ENCODE measurements at places on chromosomes 16 and 17. TPM values are rescaled to one million over a fixed set of nuclear protein-coding genes. Genes with fewer than 3 reads are reported as not detected.

The ST6GALNAC1 gene
- total RNA-seq = 2.2 TPM

The SMIM5 gene
- not detected for total RNA-seq

The ITGAX gene
- 0.91 TPM for total RNA-seq

The CCL7 gene
- not detected for total RNA-seq

The AOC3 gene
- 5.5 TPM for total RNA-seq

The CLUH gene
- total RNA-seq = 104 TPM

DNA sequence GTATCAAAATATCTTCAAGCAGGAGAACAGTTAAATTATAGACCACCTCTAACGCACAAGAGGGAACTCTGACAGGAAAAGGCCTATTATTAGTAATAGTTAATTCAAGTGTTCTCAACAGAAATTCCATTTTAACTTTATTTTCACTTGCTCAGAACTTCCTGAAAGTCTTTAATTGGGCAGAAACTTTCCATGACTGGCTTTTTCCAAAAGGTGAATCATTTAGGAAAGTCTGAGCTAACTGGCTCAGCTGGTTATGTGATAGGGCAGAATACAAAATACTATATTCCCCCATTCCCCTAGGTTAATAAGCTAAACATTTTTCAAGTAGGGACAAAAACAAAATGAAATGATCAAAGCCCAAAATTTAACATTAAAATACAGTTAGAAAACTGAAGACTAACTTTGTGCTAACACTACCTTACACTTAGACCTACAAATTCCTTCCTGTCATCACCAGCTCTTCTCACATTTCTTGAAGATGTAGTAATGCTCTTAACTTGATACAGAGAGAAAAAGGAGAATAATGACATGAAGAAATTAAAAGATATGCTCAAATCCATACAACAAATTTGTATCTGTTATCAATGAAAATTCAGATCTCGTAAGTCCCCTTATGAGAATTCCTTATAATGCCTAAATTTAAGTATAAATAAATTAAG is 31.0 kb downstream of the CFDP1 start:
- peak overlapping the region; percentile 58 for H3K27ac ChIP-seq
- no peak for DNase-seq
- H3K36me3 ChIP-seq = peaks cover 6% of the 10 kb centered on the region
- H3K4me3 ChIP-seq = no peak overlapping the region

GRCh38 chr16:30488764-30489605 is 16.4 kb downstream of the ITGAL start:
- H3K4me3 ChIP-seq = no peak overlapping the region
- peaks cover 7% of the 10 kb centered on the region for H3K4me1 ChIP-seq
- no peaks in the 10 kb centered on the region for H3K36me3 ChIP-seq
- no peak overlapping the region for H3K27ac ChIP-seq
- H3K27me3 ChIP-seq = no peaks in the 10 kb centered on the region

DNA sequence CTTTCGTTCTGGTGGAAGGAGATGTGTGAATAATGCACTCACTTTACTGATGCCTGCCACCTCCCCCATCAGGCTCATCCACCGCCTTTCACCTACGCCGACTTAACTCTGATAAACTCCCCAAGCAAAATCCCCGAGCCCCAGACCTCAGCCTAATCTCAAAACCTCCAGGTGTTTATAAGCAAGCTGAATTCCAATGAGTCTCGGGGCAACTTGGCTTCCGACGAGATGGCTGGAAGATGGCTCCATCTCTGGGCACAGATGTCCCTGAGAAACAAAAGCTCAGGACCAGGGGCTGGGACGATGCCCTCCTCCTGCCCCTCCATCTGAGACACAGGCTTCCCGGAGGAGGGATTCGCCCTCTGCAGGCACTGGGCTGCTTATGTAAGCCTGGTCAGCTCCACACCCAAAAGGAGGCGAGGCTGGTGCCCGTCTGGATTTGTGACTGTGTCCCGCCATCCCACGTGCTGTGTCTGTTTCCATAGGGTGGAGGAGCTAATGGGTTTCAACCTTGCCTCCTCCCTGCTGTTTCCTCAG is 386.4 kb upstream of the TNRC6C start:
- H3K27me3 ChIP-seq = no peaks in the 10 kb centered on the region
- H3K27ac ChIP-seq = no peak overlapping the region
- peaks cover 9% of the 10 kb centered on the region for H3K4me1 ChIP-seq
- H3K4me3 ChIP-seq = no peak overlapping the region
- no peak for DNase-seq

- no peak overlapping the region for H3K4me3 ChIP-seq
- peaks cover 14% of the 10 kb centered on the region for H3K4me1 ChIP-seq
- no peaks in the 10 kb centered on the region for H3K27me3 ChIP-seq
- DNase-seq = no peak
- no peaks in the 10 kb centered on the region for H3K36me3 ChIP-seq
Measured at GRCh38 chr17:9467518-9467917, 108.1 kb downstream of the STX8 start.

GRCh38 chr17:17275971-17276370 is 5.1 kb downstream of the COPS3 start:
- H3K27ac ChIP-seq = peak overlapping the region; percentile 100
- DNase-seq = no peak
- peaks cover 50% of the 10 kb centered on the region for H3K4me1 ChIP-seq

GRCh38 chr16:16867973-16868372 is 489.0 kb downstream of the NPIPA7 start:
- no peaks in the 10 kb centered on the region for H3K36me3 ChIP-seq
- no peaks in the 10 kb centered on the region for H3K27me3 ChIP-seq
- H3K4me1 ChIP-seq = no peaks in the 10 kb centered on the region

GRCh38 chr17:63709110-63709509 is 9.2 kb upstream of the LIMD2 start:
- H3K27ac ChIP-seq = no peak overlapping the region
- DNase-seq = no peak
- H3K4me3 ChIP-seq = no peak overlapping the region
- H3K27me3 ChIP-seq = no peaks in the 10 kb centered on the region
- H3K4me1 ChIP-seq = no peaks in the 10 kb centered on the region

- H3K36me3 ChIP-seq = no peaks in the 10 kb centered on the region
- no peaks in the 10 kb centered on the region for H3K27me3 ChIP-seq
- H3K4me3 ChIP-seq = no peak overlapping the region
- no peaks in the 10 kb centered on the region for H3K4me1 ChIP-seq
- no peak for DNase-seq
Measured at GRCh38 chr16:47711809-47712208, 250.7 kb downstream of the PHKB start.

GRCh38 chr16:30748634-30749445 is 615 bp downstream of the PHKG2 start:
- H3K4me3 ChIP-seq = peak overlapping the region; percentile 90
- peaks cover 25% of the 10 kb centered on the region for H3K36me3 ChIP-seq
- peak; percentile 49 for DNase-seq
- H3K4me1 ChIP-seq = peaks cover 7% of the 10 kb centered on the region
- no peaks in the 10 kb centered on the region for H3K27me3 ChIP-seq

GRCh38 chr17:51224402-51225262 is 35.2 kb downstream of the MBTD1 start:
- H3K36me3 ChIP-seq = no peaks in the 10 kb centered on the region
- H3K27me3 ChIP-seq = no peaks in the 10 kb centered on the region
- no peak overlapping the region for H3K27ac ChIP-seq
- no peak overlapping the region for H3K4me3 ChIP-seq
- no peaks in the 10 kb centered on the region for H3K4me1 ChIP-seq

GRCh38 chr16:7014756-7015155 is 317.9 kb upstream of the RBFOX1 start:
- no peak overlapping the region for H3K27ac ChIP-seq
- no peaks in the 10 kb centered on the region for H3K4me1 ChIP-seq
- no peaks in the 10 kb centered on the region for H3K27me3 ChIP-seq
- H3K4me3 ChIP-seq = no peak overlapping the region
- DNase-seq = no peak

DNA sequence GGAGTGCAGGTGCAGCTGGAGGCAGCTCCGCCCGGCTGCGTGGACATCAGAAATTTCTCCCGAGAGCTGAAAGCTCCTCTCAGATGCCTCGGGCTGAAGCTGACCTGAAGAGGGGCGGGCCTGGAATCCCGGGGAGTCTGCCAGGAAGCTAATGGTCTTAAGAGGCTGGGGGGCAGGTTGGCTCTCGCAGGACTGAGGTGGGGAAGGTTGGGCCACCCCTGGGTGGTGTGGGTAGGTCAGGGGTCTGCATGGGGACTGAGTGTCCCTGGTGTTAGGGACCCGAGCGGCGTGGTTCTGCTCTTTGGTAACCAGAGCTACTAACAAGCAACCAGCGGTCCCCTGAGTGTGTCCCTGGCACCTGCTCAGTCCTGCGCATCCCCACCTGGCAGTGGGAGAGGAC is 3.5 kb downstream of the CHMP6 start:
- H3K4me1 ChIP-seq = peaks cover 27% of the 10 kb centered on the region
- no peak overlapping the region for H3K27ac ChIP-seq
- DNase-seq = no peak
- no peak overlapping the region for H3K4me3 ChIP-seq

GRCh38 chr16:6059671-6060070 is 962.1 kb upstream of the EEF2KMT start:
- no peak overlapping the region for H3K4me3 ChIP-seq
- no peaks in the 10 kb centered on the region for H3K4me1 ChIP-seq
- H3K27me3 ChIP-seq = no peaks in the 10 kb centered on the region

DNA sequence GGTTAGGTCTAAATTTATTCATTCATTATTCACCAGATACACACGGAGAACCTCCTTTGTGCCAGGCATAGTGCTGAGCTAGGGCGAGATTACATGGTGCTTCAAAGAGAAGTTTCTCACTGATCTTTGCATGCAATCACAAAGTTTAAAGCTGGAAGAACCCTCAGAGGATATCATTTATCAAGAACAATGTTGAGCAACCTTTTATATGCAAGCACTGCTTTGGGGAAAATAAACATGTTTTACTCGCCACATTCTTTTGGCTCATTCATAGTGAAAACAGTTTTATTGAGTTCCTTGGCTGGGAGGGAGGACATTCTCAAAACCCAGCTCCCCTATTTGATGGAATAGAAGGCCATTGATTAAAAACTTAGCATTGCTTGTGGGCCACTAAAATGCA is 49.8 kb upstream of the XYLT1 start:
- no peaks in the 10 kb centered on the region for H3K27me3 ChIP-seq
- H3K4me1 ChIP-seq = no peaks in the 10 kb centered on the region
- no peak overlapping the region for H3K4me3 ChIP-seq
- no peak overlapping the region for H3K27ac ChIP-seq

DNA sequence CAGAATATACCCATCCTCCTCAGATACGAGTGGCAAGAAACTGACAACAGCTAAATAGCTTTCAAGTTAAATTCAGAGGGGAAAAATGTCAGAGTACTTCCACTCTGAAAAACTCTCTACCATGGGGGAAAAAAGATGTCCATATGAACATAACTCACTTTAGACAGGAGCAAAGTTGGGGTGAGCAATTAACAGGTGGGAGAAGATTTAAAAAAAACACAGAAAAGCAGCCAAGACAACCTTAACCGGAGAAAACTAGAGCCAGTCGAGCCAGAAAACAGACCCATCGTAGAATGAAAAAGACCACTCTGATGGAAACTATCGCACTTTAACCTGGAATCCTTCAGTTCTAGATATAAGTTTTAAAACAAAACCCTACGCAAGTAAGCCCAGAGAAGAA is 833 bp downstream of the TERF2 start:
- H3K27ac ChIP-seq = peak overlapping the region; percentile 86
- DNase-seq = no peak
- H3K4me1 ChIP-seq = peaks cover 12% of the 10 kb centered on the region
- H3K4me3 ChIP-seq = peak overlapping the region; percentile 82

- no peaks in the 10 kb centered on the region for H3K27me3 ChIP-seq
- H3K36me3 ChIP-seq = no peaks in the 10 kb centered on the region
- H3K4me3 ChIP-seq = no peak overlapping the region
- no peaks in the 10 kb centered on the region for H3K4me1 ChIP-seq
Measured at GRCh38 chr17:62668091-62668804, 40.8 kb downstream of the MRC2 start.

DNA sequence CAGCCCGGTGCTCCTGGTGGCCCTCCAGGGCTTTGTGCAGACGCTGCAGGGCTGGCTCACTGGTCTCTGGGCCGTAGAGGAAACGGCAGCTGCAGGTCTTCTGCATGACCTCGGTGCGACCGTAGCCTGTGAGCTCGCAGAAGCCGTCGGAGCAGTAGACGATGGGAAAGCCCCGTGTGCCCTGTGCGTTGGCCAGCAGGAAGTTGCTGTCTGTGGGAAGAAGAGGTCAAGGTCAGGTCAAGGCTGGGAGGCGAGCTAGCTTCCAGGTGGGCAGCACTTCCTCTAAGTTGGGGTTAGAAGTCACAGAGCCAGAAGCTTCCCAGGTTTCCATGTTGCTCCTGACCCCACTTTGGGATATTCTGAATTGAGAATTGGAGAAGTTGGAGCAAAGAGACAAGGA is 2.1 kb downstream of the KCNH4 start:
- DNase-seq = no peak
- peaks cover 12% of the 10 kb centered on the region for H3K4me1 ChIP-seq
- H3K4me3 ChIP-seq = no peak overlapping the region
- H3K36me3 ChIP-seq = no peaks in the 10 kb centered on the region
- peaks cover 30% of the 10 kb centered on the region for H3K27me3 ChIP-seq

DNA sequence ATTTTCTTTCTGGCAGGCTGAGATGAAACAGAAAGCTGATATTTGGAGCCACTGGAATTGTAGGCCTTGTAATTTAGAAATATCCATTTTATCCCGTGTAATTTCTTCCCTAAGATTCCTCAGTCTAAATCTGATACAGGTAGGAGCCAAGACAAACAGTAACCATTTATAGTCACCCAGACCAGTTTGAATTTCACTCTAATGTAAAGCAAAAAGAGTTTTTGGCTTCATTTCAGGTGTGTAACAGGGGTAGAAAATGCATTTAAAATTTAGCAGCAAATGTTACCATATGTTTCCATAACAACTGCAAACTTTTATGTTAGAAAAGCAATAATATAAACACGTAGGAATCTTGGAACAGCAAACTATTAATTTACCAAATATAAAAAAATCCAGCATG is 249.4 kb downstream of the FTO start:
- H3K4me1 ChIP-seq = peaks cover 19% of the 10 kb centered on the region
- no peaks in the 10 kb centered on the region for H3K27me3 ChIP-seq
- no peak overlapping the region for H3K4me3 ChIP-seq
- no peaks in the 10 kb centered on the region for H3K36me3 ChIP-seq
- H3K27ac ChIP-seq = no peak overlapping the region

DNA sequence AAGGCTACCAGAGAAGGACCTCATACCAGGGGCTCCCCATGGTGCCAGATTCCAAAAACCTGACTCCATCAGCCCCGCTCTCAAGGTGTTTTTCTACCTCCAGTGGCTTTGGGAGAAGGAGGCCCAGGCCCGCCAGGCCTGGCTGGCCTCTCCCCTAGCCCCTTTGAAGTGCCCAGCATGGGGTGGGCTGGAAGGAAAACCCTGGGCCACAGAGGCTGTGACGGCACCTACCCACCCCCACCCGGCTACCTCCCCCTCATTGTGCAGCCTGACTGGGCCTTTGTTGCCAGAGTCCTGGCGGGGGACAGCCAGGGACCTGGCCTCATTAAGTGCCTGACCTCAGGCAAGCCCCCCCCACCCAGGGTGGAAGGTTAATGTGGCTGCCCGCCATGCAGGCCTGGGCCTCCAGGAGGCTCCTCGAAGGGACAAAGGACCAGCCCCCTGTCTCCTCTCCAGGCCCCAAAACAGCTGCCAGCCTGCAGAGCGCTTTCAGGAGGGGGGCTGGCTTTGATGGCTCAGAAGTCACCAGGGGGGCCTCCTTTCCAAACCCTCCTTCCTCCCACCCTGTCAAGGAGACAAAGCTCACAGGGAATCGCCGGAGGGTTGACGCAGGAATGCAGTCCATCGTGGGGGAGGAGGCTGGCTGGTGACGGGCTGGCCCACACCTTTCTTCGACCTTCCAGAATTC is 159.4 kb downstream of the ZNF423 start:
- H3K27me3 ChIP-seq = no peaks in the 10 kb centered on the region
- no peaks in the 10 kb centered on the region for H3K36me3 ChIP-seq
- DNase-seq = no peak
- H3K27ac ChIP-seq = no peak overlapping the region
